ENCODE measurements at places on chromosomes 3 and 15.

- DNase-seq: no peak
Measured at GRCh38 chr3:18283680-18284079, 141.5 kb downstream of the SATB1 start.

- DNase-seq: no peak
Measured at GRCh38 chr3:24119321-24119751, 174.2 kb downstream of the NR1D2 start.

DNA sequence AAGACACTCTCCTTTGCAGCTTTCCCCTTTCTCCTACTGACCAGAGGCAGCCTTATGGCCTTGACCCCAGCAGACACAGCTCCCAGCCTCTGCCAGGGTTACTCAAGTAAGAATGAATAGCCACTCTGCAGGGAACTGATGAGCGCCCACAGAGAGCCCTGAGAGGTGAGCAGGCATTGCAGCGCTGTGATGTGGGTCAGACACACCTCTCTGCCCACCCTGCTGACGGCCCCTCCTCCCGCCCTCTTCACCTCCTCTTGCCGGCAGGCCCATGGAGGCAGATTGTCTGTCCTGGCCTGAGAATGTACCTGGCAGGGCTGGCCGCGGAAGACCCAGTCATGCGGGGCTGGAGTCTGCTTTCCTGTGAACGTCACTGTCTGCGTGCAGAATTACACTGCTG lies 512.6 kb upstream of the PPP2R3A start:
- DNase-seq: no peak

DNA sequence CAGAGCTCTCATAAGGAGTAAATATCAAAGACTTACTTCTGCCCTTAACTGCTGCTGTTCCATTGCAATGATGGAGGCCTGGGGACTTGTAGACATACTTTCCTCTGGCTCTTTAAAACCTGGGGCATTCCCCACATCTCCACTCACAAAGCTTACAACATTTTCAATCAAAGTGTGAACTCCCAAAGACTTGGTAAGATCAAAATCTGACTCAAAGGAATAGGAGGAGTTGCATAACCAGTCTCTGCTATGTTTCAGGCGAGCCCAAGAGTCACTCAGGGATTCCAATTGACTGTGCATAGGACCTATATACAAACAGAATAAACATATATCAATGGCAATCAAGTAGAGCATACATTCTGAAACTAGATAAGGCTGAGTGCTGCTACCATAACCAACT lies 101.5 kb downstream of the FBXL22 start:
- DNase-seq: no peak

DNA sequence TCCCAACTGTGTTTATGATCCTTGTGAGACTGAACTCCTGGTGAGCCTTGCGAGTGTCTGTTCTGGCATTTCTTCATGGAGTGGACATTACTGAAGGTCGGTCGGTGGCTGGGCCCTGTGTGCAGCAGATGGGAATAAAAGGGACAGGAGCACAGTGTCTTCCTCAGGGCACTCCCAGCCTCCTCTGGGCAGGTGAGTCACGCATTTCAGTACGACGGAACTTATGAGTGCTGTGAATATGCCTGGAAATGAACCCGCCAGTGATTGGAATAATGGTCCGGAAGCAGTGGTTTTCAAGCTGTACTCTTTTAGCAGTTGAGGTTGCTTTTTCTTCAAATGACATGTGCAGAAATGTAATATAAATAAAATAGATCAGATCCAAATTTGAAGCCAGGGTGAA lies 55.1 kb downstream of the LARS2 start:
- no peak for DNase-seq

GRCh38 chr3:69180869-69181591 lies 58.6 kb upstream of the LMOD3 start:
- DNase-seq: no peak

DNA sequence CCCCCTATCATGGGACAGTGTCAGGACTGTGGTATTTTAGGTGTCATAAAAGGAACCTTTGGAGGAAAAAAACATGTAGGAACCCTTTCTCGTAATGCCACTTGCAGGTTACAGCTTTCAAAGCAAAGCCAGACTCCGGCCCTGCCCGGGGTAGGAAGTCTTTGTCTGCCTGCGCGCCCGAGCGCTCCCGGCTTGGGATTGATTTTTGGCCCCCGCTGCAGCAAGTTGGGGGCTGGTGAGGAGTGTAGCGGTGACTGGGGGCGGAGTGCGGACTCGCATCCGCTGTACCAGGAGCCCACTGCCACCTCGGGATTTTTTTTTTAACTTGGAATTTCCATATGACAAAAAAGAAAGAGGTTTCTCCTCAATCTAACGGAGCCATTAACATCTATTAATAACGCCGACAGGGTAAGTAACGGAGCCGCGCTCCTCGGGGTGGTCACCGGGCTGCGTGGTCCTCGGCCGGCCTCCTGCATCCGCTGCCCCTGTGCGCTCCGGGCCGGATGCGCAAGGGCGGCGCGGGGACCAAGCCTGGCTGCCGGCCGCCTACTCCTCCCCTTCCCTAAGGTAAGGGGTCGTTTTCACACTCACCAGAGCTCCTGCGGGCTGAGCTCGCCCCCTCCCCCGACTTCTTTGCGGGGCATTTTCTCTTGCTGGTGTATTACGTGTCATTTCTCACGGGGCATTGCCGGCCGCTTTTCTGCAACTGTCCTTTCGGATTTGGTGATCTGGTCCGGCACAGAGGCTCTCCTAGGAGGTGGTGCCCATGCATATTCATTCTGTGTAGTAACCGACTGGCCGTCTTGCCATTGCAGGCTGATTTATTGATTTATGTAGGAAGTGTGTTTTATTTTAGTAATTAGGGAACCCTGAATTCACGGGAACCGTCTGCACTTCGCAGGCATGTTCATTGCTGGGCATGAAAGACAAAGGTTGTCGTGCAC lies 219.8 kb upstream of the TOPAZ1 start:
- no peak for DNase-seq

DNA sequence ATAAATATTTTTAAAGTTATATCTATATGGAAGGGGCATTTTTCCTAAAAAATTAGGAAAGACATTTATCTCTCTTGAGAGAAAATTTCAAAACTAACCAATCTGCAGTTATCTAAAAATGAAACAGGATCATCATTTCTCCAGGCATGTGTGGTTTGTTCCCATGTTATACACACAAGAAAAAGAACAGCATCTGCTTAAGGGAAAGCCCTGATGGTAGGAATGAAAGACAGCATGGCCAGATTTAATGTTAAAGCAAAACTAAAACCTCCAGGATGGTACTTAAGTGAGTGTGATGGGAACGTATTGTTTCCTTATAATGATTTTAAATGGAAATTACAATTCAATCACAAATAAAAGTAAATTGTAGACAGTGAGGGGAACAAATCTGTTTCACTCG lies 46.2 kb upstream of the GYG1 start:
- no peak for DNase-seq

- no peak for DNase-seq
Measured at GRCh38 chr15:65937476-65937875, 68.2 kb downstream of the RAB11A start.

- no peak for DNase-seq
Measured at GRCh38 chr3:157865352-157866000, 240.7 kb downstream of the SHOX2 start.

DNA sequence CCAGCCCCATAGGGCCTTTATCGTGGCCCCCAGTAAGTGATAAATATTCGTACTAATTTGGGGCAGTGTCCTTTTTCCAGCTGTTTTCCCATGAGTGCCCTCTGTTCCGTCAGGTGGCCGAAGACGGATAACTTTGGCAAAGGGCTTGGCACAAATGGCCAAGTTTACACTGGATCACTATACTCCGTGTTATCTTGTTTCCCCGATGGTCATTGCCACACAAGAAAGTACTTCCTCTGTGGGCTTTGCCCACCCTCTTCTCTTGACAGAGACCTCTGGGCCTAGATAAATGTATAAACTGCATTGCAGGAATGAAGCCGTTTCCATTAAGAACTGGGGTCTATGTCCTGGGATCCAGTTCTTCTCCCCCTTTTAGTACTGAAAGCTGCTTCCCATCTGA lies 39.1 kb downstream of the SMAD3 start:
- no peak for DNase-seq

DNA sequence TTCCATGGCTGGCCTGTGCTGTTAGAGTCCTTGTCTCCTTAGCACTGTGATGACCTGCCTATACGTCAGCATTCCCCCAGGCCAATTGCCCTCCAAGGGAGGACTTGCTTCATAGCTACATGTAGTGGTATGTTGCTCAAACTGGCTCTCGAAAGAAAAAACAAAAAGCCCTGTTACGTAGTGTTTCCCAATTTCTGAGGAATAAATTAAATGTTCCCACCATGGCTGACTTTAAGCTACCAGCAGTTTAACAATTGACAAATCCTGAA lies 54.6 kb downstream of the WNT7A start:
- no peak for DNase-seq

DNA sequence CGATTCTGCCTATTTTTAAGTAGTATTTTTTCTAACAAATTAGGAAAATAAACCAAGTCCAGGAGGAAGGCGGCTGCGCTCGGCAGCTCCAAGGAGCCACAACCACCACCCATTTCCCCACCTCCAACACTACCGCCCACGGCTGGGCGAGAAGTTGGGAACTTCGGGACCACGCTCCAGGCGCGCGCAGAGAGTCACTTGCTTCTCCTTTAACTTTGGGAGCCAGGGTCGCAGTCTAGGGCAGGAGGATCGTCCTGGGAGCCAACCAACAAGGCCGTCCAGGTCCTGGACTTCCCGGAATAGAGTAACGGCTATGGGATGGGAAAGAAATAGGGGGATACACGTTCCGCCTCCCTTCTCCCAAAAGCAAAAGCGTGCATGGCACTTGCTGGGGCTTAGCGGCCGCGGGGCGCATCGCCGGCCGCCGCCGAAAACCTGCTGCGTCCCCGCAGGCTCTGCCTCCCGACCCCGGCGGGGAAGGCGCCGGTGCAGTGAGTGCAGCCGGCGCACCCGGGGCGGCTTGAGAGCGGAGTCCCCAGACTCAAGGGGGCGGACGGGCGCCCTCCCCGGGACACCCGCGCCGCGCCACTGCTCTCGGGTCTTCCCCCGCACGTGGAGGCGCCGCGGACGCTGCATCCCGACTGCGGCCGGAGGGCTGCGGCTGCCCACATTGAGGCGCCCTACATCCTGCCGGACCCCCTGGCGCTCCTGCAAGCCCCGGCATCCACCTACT lies 699 bp downstream of the MEGF11 start:
- DNase-seq: no peak

DNA sequence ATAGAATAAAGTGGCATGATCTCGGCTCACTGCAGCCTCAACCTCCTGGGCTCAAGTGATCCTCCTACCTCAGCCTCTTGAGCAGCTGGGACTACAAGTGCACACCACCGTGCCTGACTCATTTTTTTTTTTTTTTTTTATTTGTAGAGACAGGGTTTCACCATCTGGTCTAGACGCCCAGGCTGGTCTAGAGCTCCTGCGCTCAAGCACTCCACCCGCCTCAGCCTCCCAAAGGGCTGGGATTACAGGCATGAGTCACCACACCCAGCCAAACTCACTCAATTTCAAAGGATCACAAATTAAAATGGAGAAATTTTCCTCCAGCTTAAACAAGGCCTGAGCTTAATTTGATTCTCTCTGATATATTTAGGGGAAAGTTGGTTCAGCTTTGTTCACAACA lies 27.3 kb upstream of the NMB start:
- DNase-seq: no peak

DNA sequence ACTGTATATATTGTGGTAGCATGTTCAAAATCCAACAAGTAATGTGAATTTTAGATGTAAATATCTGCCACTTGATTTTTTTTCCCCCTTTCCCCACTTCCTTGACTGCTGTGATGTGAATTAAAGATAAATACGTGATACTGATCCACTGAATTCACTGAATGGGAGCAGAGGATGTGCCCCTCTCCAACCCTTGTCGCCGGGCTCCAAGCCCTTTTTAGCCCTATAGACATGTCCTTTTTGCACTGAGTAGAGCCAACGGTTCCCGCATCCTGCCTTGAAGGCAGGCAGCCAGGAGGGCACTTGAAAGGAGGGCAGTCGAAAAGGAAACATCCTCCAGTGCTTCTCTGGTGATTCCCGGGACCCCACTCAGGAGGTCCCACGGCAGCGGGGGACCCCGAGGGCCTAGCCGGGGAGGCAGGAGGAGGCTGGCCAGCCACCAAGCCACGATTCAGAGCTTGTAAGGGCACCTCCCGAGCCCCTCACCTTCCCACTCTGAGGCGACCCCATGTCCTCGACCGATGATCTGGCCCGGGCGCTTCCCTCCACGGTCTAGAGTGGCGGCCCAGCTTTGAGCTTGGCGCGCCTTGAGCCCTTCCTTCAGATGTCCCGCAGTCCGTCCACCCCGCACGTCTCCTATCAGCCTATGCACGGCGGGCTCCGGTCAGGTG lies 901 bp upstream of the MANF start:
- no peak for DNase-seq

- DNase-seq: no peak
Measured at GRCh38 chr3:156522673-156523072, 32.2 kb downstream of the SSR3 start.

- DNase-seq: no peak
Measured at GRCh38 chr3:188712248-188712924, 459.4 kb upstream of the TPRG1 start.

- DNase-seq: no peak
Measured at GRCh38 chr3:171284308-171285075, 175.7 kb downstream of the TNIK start.

- DNase-seq: no peak
Measured at GRCh38 chr15:63185206-63185605, 4.2 kb upstream of the RAB8B start.

DNA sequence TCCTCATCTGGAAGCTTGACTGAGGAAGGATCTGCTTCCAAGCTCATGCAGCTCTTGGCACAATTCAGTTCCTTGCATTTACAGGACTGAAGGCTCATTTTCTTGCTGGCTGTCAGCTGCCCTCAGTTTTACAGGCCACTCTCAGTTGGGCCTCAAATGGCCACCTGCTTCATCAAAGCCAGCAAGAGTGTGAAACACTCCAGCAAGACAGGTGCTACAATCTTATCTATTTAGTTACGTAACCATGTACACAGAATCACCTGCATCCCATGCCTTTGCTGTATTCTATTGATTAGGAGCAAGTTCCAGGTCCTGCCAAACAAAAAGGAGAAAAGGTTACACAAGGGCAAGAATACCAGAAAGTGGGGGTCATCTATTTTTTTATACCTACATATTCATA lies 40.8 kb downstream of the RHCG start:
- DNase-seq: no peak

DNA sequence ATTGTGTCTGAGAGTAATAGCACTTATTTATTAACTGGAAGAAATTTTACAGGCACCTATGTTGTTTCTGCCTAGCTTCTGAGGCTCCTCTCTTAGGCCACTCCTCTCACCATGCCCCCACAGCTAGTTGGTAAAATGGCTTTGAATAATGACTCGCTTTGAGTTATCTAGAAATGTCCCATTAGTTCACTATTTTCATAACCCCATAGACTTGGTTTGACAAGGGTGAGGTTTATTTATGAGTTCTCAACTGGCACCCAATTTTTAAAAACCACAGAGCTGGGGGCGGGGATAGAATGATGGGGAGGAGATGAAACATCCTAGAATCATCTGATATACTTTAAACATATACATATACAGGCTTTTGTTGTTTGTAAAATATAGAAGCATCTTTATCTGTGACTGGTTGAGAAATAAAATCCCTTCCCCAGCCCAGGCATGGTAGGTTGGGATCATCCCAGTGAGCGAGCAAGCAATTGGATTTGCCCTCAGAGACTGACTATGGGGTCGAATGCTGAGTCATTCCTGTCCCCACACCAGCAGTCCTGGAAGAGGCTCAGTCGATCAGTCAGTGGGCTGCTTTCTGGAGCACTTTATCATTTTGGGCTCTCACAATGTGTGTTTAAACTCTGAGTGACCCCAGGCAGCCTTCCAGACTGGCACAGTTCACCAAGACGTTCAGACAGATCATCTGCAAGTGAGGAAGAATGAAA lies 60.2 kb upstream of the TSEN2 start:
- no peak for DNase-seq
